ENCODE measurements at places on chromosomes 16 and 17. TPM values are rescaled to one million over a fixed set of nuclear protein-coding genes. Genes with fewer than 3 reads are reported as not detected.

The TSPAN10 gene
- polyA plus RNA-seq: 3.7 TPM

The WNK4 gene
- 1.9 TPM for polyA plus RNA-seq

- DNase-seq: no peak
These were observed 43.4 kb downstream of the VPS53 start for GRCh38 chr17:671076-671762.

DNA sequence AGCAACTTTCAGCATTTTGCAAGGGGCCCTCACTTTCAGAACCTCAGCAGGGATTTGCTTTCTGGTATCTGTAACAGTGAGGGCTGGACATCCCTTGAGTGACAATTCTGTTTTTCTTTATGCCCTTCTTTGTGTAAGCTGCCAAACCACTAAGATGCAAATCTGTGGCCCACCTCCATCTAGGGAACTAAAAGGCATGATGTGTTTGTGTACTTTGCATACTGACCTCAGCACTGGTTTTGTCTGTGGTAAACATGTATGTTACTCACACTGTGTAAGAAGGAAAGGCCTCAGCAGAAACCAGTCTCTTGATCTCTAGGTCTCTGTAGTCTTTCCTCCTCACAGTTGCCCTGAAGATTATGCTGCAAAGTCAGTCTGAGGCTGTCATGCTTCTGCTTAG lies 396.6 kb upstream of the DYNLRB2 start:
- DNase-seq: no peak

The ADGRG3 gene
- polyA plus RNA-seq: 1.1 TPM

DNA sequence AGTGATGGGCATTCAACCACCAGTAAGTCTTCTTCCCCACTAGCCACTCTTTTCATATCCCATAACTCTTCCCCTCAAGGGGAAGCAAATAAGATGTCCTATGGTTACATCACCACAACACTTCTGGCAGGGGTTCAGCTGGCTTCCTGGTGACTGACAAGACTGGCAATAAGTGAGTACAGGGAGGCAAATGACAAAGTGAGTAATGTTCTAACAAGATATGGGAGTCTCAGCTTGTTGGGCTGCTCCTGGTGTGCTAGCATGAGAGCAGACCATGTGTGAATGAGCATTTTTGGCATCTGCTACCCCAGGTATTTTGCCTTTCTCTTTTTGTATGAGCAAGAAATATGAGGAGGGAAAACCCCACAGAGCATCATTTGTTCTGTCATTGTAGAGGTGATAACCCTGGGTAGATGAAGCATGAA lies 9.9 kb downstream of the TMIGD1 start:
- DNase-seq: no peak

The CCDC200 gene
- polyA plus RNA-seq: 8.8 TPM

The FOXJ1 gene
- polyA plus RNA-seq: 17.5 TPM

GRCh38 chr16:85882181-85882810 lies 16.7 kb upstream of the IRF8 start:
- DNase-seq: no peak

The USP22 gene
- polyA plus RNA-seq: 196 TPM

The GNAO1 gene
- 27.7 TPM for polyA plus RNA-seq

The ZP2 gene
- 4.4 TPM for polyA plus RNA-seq

DNA sequence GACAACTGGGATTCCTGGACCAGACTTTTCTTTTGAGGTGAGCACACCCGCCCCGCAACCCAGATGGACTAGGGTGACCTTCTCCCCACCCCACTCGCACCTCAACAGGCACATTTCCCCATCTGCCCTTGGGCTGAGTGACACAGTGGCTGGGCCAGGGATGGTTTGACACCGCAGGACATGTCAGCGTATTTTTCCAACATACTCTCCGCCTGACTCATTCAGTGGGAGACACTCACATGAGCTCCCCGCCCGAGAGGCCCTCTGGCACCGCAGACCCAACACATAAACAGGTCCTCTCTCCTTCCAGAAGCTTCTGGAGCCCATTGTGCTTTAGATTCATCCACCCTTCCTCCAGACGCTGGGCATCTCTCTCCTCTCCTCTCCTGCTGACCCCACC lies 69.4 kb downstream of the ZDHHC7 start:
- no peak for DNase-seq

The CCL8 gene
- polyA plus RNA-seq: 0.49 TPM

DNA sequence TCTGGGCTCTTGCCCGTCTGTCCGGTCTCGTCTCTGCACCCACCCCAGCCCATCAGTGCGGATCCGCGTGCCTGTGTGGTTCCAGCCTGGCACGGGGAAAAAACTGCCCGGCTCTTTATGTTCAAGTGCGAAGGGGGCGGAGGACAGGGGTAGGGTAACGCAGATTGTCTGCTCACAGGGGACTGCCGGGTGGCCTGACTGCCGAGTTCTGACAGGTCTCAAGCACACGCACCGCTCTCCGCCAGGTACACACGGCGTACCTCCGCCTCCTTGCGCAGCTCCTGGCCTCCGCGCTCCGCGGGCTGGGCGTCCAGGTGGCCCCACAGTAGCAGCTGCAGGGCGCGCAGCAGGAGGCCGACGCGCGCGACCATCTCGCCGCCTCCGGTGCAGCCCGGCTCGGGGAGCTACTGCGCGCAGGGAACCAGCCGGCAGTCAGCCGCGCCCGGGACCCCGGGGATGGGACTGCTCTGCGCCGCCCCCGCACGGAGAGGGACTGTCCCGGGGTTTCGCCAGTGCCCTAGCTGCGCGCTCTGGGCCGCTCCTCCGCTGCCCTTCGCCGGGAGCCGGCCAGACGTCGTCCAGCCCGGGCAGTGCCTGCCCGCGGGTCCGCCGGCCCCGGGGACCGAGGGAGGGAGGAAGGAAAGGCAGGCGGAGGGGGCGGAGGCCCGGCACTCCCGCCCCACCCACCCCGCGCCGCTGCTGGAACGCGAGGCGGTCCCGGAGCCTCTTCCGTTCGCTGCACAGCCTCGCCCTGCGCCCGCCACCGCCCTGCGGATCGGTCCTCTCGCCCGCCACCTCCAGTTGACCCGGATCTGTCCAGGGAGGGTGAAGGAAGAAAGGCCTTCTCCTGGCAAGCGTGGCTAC lies at the start of gene MMP28:
TSS of gene MMP28 (minus strand) at position 635 of the 864 bp plus-strand sequence. CDS start at position 371, 264 bp downstream.
- DNase-seq: no peak

DNA sequence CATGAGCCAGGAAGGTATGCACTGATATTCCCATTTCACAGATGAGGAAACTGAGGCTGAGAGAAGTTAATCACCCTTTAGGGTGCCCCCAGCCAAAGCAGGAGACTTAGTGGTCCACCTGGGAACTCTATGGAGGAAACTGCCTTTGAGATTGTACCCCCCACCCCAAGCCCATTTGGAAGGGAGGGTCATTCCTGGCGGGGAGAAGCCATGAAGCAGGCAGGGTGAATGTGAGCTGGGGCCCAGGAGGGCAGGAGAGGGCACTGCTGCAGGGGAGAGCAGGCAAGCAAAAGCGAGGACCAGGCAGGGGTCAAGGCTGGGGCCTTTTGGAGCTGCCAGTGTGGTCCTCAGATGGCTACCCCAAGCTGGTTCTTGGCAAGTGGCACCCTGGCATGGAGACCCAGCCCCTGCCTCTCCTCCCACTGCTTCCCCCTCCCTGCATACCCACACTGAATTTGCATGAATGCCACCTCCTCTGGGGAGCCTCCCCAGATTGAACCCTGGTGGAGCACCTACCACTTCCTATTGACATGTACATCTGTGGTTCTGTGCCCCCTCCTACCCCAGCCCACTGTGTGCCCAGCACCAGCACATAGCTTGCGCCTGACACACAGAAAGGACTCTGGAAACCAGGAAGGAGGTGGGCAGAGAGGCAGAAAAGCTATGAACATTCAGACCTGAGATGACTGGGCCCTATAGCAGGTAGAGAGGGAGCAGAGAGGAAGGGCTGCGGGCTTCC lies 965 bp upstream of the TMC6 start:
- no peak for DNase-seq

DNA sequence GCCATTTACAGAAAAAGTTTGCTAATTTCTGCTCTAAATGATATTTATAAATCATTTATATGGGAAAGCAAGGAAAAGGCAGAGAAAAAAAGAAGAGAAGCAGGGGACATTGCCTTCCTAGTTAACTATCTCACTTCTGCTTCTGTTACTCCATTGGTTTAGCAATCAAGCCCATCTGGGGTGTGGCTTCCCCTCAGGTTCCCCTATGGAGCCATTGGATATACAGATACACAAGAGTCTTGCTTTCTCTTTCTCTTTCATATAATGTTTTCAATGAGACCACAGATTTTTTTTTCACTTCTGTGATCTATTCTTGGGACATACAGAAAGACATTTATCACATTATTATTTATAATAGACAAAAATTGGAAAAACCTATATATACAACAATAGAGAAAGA lies 105.6 kb upstream of the TOM1L1 start:
- no peak for DNase-seq

DNA sequence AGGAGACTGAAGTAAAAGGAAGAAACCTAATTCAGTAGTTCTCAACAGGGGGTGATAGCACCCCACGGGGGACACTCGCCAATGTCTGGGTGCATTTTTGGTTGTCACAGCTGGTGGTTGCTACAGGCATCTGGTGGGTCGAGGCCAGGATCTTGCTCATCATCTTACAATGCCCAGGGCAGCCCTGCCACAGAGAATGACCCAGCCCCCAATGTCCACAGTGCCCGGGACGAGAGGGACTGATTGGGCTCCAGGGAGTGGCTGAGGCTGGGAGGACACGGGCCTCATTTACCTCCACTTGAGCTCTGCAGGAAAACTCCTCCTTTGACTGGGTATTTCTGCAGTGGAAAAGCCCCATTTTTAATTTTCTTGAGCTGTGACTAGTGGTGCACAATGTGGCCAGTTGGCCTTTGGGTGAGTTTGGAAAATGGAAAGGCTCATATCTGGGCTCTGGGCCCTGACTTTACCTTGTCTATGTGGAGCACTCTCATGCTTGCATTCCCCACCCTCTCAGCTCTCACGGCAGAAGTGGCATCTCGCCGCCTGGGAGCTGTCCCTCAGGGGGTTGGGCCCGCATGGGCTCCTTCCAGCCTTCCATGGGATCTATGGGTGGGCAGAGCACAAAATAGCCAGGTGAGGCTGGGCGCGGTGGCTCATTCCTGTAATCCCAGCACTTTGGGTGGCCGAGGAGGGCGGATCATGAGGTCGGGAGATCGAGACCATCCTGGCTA lies 37.7 kb upstream of the IRF8 start:
- DNase-seq: no peak

- no peak for DNase-seq
These were observed at the start of gene PPY for GRCh38 chr17:43942051-43942685. Gene PPY (minus strand): TSS chr17:43942476. CDS start chr17:43941654, 822 bp downstream.

GRCh38 chr17:75260641-75261335 lies 618 bp downstream of the GGA3 start:
- DNase-seq: no peak

GRCh38 chr16:15974057-15974456 lies 24.6 kb downstream of the ABCC1 start:
- no peak for DNase-seq

DNA sequence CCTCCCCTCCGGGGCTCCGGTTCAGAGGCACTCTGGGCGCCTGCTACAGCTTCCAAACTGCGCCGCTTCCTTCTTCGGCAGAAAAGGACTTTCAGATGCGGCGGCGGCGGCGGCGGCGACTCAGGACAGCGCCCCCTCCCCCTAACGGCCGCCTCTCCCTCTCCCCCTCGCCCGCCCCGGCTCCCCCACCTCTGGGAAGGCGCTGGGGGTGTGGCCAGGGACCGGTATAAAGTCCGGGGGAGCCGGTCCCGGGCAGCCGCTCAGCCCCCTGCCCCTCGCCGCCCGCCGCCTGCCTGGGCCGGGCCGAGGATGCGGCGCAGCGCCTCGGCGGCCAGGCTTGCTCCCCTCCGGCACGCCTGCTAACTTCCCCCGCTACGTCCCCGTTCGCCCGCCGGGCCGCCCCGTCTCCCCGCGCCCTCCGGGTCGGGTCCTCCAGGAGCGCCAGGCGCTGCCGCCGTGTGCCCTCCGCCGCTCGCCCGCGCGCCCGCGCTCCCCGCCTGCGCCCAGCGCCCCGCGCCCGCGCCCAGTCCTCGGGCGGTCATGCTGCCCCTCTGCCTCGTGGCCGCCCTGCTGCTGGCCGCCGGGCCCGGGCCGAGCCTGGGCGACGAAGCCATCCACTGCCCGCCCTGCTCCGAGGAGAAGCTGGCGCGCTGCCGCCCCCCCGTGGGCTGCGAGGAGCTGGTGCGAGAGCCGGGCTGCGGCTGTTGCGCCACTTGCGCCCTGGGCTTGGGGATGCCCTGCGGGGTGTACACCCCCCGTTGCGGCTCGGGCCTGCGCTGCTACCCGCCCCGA lies at the start of gene IGFBP4:
TSS of gene IGFBP4 (plus strand) at position 255 of the 792 bp plus-strand sequence. CDS start at position 541, 286 bp downstream.
- DNase-seq: peak; percentile 72

- DNase-seq: no peak
These were observed 264.1 kb downstream of the ZFHX3 start for GRCh38 chr16:72783716-72784318.

DNA sequence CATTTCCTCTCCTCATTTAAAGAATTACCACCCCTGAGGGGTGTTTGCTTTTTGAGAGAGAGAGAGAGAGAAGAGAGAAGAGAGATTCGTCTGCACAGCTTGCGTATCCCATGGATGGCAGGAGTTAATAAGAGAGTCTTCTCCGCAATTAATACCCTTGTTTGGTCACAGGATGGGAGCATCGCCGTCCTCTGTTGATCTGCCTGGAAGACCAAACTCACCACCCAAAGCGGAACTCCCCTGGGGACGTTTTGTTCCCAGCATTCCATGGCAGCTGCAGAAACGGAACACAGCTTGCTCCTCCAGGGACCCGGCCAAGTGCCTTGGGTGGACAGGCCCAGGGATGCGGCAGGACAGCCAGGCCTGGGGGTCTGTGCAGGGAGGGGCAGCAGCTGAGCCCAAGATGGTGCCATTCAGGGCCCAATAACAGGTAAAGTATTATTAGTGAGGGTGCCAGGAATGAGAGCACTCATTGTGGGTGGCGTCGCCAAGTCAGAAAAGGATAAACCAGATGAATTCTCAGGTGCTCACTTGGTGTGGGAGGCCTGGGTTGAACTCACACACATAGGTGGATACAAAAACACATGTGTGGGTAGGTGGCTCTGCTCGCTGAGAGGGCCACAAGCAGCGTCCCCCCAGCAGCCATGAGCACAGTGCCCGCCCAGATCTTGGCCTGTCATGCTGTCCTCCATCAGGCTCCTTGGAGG lies 83.1 kb downstream of the NT5M start:
- DNase-seq: no peak

GRCh38 chr17:47205419-47205963 lies 3.7 kb upstream of the MYL4 start:
- DNase-seq: peak; percentile 47

The NOD2 gene
- 1.5 TPM for polyA plus RNA-seq

DNA sequence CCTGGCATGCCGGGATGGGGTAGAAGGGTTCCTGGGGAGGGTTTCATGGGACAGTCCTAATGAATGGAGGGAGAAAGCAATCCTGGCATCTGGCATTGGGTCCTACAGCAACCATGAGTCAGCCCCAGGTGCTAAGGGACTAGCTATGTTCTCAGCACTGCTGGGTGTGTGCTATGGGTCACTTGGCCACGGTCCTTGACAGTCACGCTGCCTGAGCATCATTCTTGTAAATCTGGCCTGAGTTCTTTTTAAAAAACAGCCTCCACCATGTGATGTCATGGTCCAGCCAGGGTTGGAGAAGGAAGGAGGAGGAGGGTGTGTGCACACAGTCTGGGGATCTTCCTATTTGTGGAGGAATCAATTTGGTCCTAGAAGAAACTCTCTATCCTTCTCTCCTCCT lies 6.2 kb upstream of the RAMP2 start:
- no peak for DNase-seq

The SLC5A11 gene
- 0.10 TPM for polyA plus RNA-seq

Data from right lung (tissue), 10 donors.